ENCODE measurements at places on chromosomes 4 and X. TPM values are rescaled to one million over a fixed set of nuclear protein-coding genes. Genes with fewer than 3 reads are reported as not detected.

Gene SPANXN4
- total RNA-seq, result not detected

DNA sequence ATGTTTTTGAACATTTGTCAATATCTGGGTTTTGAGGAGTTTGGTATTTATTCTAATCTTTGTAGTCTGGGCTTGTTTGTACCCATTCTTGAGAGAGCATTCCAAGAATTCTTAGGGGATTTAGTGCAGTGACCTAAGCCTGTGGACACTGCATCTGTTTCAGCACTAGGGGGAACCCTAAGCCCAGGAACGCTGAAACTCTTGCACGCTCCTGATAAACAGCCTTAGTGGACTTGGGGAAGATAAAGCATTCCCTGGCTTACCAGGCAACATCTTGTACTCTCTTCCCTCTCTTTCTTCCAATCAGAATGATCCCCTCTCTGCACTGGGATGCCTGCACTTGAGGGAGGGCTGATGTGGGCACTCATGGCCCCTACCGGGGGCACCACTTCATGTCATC is 654.9 kb upstream of the HTR2C start:
- DNase-seq, result no peak

Gene PDGFRA
- 14.1 TPM for total RNA-seq

Gene XPNPEP2
- 5.6 TPM for total RNA-seq

GRCh38 chr4:94722270-94722669 is 35.5 kb upstream of the BMPR1B start:
- DNase-seq, result no peak

DNA sequence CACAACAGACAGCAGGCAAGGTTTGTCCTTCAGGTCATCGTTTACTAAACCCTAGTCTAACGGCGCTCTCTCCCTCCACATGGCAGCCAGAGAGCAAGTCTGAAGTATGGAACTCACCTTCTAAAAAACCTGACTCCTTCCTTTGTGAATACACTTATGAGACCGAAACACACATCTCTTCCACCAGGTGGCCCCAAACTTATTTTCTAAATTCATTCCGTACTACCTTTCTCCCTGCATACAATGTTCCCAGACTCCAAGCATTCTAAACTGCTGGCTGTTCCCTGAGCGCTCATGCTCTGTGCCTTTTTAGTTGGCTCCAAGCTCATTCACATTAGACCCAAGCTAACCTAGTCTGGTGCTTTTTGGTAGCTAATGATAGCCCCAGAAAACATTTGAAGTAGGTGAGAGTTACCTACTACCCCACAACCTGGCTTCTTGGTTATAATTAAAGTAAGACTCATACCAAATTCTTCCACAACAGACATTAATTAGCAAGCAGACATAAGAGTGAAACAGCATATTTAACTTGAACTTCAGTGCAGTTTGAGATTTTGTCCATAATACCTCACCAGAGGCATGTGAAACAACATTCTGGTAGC is 67.6 kb upstream of the DCLK2 start:
- DNase-seq, result no peak

DNA sequence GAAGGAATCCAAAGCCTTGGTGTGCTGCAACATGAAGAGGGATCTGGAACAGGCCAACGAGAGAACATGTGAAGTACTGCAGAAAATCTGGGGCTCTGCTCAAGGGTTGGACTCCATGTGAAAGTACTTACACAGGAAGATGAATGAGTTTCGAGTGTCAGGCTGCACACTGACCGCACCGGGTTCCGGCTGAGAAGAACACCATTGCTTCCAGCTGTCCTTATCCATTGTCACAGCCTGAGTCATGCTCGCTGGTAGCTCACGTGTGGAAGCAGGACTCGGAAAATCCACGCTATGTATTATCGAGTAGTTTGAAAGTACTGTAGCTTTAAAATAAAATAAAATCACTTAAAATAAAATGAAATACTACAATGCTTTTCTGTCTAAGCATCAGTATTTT is 50.4 kb upstream of the TBL1X start:
- no peak for DNase-seq

Gene CTAG2
- total RNA-seq, result not detected

DNA sequence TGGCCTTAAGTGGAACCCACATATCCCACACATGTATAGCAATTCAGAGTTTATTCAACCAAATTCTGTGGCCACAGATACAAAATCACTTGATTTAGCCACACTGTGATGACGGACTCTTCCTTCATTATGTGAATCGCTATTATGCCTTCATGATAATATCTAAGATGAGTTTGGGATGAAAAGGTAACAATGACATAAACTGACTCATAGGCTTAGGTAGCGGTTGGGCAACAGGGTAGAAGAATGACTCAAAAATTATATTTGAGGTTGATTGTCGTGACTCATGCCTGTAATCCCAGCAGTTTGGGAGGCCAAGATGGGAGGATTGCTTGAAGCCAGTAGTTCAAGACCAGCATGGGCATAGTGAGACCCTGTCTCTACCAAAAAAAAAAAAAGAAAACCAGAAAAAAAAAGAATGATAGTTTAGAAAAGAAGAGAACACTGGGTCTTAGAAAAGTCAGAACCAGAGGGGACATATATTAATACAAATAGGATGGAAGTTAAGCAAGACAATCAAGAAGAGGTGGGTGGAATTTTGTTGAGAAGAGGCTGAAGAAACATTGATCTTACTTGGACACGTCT is 70.4 kb upstream of the USP9X start:
- no peak for DNase-seq

DNA sequence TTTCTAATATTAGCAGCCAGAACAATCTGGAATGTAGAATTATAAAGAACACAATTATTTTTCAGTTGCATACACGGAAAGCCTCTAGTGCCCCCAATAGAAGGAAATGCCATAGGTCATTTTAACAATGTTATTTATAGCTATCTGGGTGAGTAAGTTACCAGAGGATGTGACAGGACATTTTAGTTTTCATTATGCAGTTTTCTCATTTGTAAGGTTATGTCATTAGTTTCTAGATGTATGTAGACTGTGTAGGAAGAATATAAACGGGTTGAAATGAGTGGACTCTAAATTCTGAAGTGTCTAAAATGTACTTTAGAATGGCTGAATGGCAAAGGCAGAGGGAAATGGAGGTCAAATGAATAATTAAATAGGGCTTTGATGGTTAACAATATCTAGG is 213.3 kb downstream of the DTHD1 start:
- DNase-seq, result no peak

Gene RTL3
- total RNA-seq, result not detected

- no peak for DNase-seq
Measured at GRCh38 chrX:155262970-155263754, 1.1 kb downstream of the RAB39B start.

DNA sequence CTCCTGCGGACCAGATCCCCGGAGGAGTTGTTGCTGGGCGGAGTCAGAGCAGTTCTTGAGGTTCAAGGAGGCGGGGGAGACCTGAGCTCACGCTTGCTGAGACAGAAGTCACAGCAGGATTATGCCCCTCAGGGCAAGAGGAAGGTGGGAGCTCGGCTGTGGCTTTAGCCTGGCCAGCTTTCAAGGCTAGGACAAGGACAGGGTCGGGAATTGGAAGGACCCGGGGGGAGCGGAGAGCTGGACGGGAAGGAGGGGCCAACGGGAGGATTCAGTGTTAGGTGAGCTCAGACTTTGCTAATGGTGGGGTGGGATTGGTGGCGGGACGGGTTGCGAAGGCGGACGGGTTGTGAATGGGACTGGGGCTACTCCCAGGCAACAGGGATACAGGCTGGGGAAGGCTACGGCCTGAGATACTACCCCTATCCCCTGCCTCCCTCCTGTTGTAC is at the start of gene RIBC1:
Gene RIBC1 (plus strand): TSS at position 13 of the 446 bp plus-strand sequence. CDS start 3,404 bp downstream, outside the sequence.
- no peak for DNase-seq

- DNase-seq, result no peak
Measured at GRCh38 chr4:11074581-11075241, 354.0 kb downstream of the HS3ST1 start.

Gene PRRG1
- total RNA-seq, result 8.2 TPM

All from right lobe of liver (tissue), 6 donors.